ENCODE measurements at places on chromosomes 5 and 9.

- DNase-seq: no peak
These were observed 45.8 kb downstream of the CDH10 start for GRCh38 chr5:24598956-24599355.

- DNase-seq: no peak
These were observed 44.5 kb upstream of the NR5A1 start for GRCh38 chr9:124551472-124552272.

DNA sequence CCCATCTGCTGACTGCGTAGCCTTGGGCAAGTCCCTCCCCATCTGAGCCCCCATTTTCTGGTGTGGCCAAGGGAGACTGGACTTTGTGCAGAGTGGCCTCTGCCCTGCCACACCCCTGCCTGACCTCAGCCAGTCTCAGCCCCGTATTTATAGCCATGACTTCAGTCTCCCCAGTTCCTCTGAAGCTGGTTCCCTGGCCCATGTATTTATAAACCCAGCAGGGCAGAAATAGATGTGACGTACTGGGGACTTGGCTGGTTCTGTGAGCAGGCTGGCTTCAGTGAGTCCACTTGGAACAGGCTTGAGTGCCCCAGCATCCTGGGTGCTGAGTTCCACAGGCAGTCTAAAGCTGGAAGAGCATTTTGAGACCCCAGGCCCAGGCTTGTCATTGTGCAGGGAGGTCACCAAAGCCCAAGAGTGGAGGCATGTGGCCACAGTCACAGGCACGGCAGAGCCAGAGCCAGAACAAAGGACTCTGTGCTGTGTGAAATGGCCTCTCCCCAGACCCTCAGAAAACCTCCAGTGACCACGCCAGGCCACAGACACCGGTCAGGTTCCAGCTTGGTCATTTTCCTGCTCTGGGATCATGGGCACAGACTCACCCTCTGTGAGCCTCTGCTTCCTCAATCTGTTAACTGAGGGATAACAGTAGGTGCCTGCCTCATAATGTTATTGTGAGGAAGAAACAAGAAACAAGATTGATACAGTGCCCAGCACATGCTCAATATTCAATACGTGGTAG, 30.4 kb upstream of the SYNPO start:
- no peak for DNase-seq

GRCh38 chr5:133455676-133456075, 156.7 kb downstream of the FSTL4 start:
- DNase-seq: no peak

DNA sequence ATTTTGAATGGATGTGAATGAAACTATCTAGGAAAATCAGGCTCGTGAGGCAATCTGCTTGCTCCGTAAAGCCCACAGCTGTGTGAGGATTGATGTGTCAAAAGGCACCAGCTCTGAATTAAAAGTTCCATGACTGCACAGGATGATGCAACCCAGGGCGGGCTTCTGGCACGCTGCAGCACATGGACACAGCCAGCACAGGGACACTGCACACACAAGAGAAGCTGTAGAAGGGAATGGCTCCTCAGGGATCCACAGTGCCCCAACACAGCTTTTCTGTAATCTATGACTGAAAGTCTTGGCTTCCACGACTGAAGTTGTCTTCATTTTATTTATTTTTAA, 151.0 kb downstream of the GCNT1 start:
- DNase-seq: no peak

DNA sequence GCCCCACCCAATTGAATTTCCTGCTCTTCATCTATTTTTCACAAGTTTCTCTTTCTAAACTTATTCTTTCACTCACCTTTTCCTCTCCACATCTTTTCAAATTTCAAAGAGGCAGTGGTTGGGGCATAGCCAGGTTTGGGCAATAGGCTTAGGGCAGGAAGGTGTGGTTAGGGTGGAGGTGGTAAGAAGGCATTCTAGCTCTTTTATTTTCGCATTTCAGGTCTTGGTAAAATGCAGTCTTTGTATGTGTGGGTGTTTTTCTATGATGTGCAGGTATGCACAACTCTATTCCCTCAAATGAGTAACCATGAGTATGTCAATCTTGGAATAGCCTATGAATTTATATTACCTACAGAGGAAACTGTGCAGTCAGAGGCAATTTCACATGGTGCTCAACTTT, 129.8 kb upstream of the IFNE start:
- peak; percentile 27 for DNase-seq

DNA sequence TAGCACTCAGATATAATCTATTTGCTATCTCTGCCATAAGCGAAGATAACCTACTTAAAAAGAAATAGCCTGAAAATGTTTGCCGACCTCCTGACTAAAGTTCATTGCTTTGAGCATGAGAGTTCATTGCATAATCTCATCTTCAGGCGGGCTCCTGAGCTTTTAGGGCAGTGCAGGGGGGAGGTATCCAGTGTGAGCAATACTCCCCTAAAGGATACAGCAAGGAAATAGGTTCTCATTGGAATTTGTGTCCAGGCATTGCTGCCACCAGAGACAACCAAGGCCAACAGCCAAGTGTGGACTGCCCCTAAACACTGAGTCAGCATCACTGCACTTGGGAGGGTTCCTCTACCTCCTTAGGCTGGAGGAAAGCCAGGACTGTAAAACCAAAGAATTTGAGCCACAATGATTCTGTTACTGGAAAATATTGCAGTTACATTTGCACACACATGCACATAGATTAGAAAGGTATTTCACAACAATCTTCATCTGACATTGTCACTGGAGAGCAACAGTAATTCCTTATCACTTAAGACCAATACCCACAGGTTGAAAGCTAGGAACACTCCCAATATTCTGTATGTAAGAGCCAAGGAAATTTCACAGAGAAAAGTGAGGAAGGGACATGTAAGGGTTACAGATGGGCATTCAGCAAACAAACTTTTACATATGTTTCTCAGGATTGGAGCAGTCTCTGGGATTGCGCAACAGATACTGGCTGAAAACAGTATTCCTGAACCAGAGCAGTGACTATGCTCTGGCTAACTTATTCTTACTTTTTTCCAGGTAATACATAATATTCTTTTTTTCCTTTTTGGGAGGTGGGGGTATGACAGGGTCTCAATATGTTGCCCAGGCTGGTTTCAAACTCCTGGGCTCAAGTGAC, 98.6 kb upstream of the TLE1 start:
- DNase-seq: no peak

DNA sequence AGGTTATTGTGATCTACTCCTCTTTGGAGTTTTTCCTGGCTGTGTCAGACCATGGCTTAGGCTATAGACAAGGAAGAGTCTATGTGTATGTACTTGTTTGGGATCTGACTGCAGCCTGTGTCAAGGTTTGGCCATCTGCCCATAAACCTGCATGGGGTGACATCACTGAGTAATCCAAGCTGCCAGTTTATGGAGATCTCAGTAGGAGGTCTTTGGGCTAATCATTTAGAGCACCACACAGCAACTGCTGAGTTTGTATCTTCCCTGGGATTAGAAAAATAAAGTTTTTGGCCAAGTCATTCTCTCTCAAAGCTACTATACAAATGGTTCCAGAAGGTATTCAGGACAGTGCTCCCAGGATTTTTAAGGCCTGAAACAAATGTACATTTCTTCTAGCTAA, 65.5 kb upstream of the HSPB3 start:
- DNase-seq: no peak

GRCh38 chr9:29714860-29715259, 2141.6 kb upstream of the C9orf72 start:
- DNase-seq: no peak

DNA sequence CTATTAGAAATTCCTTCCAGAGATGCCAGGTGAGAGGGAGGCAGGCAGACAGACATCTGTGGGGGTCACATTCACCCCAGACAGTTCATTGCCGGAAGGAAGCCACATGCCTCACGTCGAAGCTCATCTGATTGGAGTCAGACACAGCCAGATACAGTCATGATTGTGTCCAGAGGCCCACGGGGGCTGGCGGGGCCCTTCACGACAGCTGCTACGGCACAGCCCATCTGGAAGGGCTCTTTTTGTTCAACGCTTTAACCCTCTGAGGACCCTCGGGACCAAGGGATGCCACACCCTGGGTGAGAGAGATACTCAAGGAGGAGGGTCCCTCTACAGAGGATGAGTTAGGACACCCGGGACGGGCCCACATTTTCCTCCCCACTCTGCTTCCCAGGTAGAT, 31.9 kb upstream of the GABRP start:
- DNase-seq: no peak

DNA sequence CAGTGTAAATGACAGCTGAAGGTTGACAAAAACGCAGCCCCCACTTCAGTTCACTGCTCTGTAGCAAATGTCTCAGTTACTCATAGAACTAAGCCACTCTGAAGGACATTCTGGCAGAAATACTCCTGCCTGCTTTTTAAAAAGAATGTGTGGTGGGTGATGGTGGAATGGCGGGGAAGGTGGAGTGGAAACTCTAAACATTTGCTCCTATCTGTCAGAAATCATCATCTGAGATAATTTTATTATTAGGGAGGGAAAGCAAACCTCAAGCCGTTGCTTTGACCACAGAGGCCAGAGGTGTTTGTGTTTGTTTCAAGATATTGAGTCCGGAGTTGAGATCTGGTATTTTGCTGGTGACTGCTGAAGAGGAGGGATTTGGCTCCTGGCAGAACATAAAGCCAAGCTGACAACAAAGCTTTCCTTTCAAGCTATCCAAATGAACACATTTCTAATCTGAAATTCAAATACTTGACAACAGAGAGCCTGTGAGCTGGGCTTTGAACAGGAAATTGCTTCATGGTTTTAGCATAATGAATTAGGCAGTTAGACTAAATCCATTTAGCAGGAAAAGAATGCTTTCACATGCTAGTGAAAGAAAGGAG, 362.7 kb downstream of the CSNK1G3 start:
- DNase-seq: no peak

DNA sequence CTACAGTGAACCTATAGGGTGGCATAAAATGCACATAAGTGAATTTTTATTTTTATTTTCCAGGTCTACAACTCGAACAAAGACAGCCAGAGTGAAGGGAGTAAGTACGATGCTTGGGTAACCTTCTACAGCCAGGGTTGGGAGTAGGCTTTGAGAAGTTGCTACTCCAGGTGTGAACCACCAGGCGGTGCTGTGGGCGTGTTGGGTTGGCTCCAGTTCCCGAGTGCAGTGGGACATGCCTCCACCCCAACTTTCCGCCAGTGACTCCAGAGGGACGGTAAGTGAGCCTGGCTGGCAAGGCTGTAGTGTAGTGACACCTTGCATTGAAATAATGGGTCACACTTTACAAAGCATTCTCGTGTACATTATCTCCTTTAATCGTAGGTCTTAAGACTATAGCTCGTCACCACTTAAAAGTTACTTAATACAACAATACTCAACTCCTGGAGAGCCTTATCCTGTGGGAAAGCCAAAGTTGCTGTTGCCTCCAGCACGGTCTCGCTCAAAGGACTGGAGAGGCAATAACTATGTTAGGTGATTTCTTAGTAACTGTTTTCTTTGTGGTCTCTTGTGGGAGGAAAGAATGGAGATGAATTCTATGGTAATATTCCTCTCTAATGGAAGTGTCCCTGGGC, 244.0 kb downstream of the ARHGAP26 start:
- DNase-seq: no peak

DNA sequence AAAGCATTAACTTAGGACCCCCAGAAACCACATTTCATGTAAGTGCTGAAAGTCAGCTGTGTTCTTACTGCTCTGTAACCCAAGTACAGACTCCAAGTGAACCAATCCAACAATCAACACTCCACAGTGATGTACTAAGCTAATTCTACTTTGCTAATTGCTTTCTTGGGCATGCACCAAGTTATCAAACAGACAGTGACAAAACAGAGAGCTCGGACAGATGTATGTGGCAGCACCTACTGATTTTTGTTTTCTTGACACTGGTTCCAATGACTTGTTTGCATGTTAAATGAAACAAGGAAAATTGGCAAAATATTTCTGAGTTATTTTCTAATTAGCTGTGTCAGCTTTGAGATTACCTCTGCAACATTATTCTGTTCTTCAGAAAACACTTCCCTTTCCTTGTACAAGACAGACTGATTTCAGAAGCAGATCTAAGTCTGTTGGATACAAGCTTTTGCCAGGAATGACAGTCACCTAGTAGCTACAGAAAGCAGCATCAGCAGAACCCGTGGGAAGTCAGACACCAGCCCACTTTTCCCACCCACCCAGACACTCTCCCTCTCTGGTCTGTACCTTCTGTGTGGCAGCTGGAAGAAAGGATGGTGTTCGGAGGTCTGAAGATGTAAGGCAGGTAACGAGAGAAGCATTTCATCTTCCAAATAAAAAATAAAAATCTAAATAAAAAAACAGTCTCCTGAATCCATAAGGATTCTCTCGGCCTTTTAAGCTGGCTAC, 176.7 kb upstream of the PPP2R2B start:
- no peak for DNase-seq

- DNase-seq: no peak
These were observed 140.7 kb upstream of the SLC44A1 start for GRCh38 chr9:105103776-105104175.

- no peak for DNase-seq
These were observed 19.9 kb upstream of the ZSWIM6 start for GRCh38 chr5:61311836-61312808.

- no peak for DNase-seq
These were observed 69.1 kb downstream of the ABCA1 start for GRCh38 chr9:104858846-104859245.

All from stimulated activated CD4-positive, alpha-beta T cell treated with anti-CD3 and anti-CD28 coated beads, Interleukin-12 subunit alpha, Interleukin-12 subunit beta, amount 100 ng/mL, for 4 hours (primary cell).